ENCODE measurements at places on chromosomes 7 and 10.

GRCh38 chr7:158263110-158263963 lies 324.3 kb downstream of the PTPRN2 start:
- no peak for DNase-seq

DNA sequence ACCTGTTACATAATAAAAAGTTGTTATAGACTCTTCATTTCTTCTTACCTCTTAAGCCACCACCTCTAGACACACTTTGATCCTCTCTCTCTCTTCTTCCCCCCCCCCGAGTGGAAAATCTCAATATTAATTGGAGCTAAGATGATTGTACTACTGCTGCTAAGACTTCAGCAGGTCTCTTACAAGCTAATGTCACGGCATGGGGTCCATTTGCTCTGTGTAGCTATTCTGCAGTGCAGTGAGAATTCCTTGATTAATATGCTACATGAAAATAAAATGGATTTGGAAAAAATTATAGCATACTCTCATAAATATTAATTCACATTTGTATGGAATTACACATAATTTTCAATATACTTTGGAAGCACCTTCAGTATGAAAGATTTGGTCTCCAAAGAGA lies 297.2 kb downstream of the AUTS2 start:
- DNase-seq: no peak

- no peak for DNase-seq
These were observed 4.7 kb upstream of the H2AZ2 start for GRCh38 chr7:44852590-44852989.

DNA sequence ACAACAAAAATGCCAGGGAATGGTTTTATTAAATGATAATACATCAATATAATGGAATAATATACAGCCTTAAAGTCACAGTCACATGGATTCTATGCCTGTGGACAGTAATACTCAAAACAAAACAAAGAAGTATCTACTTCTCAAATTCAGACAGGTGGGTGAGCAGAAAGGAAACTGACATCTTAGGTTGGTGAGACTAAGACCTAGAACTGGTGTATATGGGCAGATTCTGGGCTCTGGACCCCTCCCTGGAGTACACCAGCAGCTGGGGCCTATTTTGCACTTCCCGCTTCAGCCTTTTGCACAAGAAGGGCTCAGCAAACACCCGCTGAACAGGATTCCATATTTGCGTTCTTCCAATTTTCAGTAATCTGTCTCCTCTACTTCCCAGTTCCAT lies 5.4 kb upstream of the FIS1 start:
- no peak for DNase-seq

DNA sequence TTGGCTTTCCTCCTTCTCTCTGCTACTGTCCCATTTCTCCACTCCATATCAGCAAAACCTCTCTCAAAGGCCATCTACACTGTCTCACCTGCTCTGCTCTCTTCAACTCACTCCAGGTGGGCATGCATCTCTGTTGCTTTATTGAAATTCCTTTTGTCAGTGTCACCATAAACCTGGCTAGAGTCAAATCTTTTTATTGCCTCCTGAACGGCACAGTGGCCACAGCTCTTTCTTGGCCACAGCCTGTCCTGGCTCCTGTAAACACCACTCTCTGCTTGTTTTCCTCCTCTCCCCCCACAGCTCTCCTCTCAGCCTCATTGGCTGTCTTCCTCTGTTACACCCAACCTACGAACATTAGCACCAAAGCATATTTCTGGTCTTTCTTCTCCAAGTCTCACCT lies 31.1 kb upstream of the TMEM273 start:
- no peak for DNase-seq

DNA sequence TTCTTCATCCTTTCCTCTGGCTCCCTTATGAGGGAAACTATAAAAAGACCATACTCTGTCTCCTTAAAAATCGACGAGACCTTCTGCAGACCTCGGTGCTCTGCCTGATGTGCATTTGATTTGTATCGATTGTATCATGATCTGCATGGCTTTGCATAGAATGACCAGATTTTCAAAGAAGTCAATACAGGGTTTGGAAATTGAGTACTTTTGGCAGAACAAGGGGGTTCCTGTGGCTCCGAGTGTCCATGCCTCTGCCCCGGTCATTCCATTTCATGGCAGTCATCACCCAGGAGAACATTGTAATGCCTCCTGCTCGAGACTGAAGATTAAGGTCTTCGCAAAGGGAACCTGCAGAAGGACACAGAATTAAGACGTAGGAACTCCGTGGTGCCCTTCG lies 685 bp downstream of the CASP2 start:
- DNase-seq: no peak

- no peak for DNase-seq
These were observed 36.1 kb upstream of the COMMD3 start for GRCh38 chr10:22280078-22280477.

DNA sequence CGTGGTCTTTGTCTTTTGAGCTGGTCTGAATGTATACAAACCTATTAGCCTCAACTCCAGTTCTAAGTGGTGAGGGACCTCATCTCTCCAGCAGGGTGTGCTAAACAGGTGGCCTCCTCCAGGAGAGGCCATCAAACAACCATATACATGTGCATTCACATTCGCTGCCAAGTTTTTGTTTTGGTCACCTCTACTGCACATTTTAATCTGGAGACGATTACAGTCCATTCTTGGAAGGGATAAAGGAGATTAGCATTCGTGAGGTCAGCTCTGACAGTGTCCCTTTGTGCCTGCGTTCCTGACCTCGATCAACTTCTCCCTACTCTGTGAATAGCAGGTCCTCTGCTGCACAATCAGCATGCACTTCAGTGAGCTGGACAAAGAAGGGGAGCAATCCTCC lies 60.8 kb downstream of the RHOBTB1 start:
- DNase-seq: no peak

DNA sequence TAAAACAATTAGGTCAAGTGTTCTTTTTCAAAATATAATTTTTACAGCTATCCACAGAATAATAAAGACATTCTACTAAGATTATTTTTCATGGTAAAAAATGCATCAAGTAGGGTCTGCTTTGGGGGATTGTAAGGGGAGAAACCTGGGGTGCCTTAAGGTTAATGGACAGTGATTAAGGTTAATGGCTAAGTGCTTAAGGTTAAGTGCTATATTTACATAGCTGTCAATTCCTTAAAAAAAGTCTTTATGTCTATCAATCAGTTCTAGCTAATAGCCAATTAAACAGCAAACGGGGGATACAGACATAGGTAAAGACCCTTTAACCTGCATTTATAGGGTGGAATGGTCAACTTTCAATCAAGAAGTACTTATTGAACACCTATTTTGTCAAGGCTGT lies 284.5 kb upstream of the SEMA3A start:
- no peak for DNase-seq
